SJSA1 (cell line): ENCODE measurements at places on chromosomes 12 and 14. TPM values are rescaled to one million over a fixed set of nuclear protein-coding genes. Genes with fewer than 3 reads are reported as not detected.

SYT1 gene
- 23.9 and 31.9 TPM in 2 replicates for total RNA-seq

BIN2 gene
- 0.08 TPM in 1 of 2 replicates, not detected in the other for total RNA-seq

BDKRB2 gene
- 21.6 and 28.2 TPM in 2 replicates for total RNA-seq

UBC gene
- total RNA-seq: 966 and 1,026 TPM in 2 replicates

PSME2 gene
- total RNA-seq: 161 and 167 TPM in 2 replicates

CD163L1 gene
- total RNA-seq: 0.56 and 2.9 TPM in 2 replicates

PACS2 gene
- 17.1 and 27.3 TPM in 2 replicates for total RNA-seq

GALNT16 gene
- total RNA-seq: 0.03 TPM in 1 of 2 replicates, not detected in the other

MYF5 gene
- not detected in 2 replicates for total RNA-seq

ACRBP gene
- not detected in 2 replicates for total RNA-seq

GRCh38 chr12:80045594-80045993, 53.7 kb upstream of the OTOGL start:
- no peak for DNase-seq

DNA sequence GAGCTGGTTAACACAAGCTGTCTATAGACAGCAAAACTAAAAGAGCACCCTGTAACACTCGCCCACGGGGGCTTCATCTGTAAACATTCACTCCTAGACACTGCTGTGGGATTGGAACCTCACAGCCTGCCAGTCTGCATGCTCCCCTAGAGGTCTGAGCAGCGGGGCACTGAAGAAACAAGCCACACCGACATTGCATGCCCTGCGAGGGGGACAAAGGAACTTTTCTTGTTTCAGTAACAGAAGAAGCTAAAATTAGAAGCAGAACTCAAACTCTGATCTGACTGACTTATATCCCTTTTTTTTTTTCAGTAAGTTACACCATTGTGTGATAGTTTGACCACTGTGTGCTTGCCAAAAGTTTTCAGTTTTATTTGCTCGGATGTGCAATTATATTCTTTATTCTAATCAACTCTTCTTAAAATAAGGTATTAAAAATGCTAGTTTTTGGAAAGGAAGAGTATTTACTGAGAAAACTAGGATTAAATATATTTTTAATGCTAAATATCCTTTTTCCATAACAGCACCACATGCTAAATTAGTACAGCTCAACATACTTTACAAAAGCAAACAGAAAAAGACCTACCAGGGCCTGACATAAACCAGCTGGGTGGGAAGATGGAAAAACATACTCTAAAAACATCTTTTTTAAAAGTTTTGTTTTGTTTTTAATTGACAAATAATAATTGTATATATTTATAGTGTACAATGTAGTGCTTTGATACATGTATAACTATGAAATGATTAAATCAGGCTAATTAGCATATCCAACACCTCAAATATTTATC, 100.2 kb downstream of the EPS8 start:
- DNase-seq: no peak

- no peak for DNase-seq
Measured at GRCh38 chr12:9404469-9405260, 196.5 kb upstream of the PZP start.

DNA sequence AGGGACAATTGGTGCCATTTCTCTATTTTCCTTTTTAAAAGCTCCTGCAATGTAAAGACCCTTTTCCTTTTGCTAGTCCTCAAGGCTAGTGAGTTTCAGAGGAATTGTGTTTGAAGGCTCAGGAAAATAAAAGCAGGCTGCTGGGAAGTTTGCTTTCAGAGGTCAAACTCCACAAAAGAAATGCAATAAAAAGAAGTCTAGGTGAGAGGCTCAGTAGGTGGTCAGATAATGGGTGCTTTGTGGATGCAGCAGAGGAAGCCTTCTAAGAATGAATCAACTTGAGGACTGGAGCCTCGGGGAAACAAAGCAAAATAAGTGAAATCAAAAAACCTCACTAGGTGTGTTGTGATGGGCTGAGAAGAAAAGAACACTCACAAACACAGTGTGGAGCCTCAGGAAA, 10.3 kb downstream of the CCDC175 start:
- no peak for DNase-seq

DNA sequence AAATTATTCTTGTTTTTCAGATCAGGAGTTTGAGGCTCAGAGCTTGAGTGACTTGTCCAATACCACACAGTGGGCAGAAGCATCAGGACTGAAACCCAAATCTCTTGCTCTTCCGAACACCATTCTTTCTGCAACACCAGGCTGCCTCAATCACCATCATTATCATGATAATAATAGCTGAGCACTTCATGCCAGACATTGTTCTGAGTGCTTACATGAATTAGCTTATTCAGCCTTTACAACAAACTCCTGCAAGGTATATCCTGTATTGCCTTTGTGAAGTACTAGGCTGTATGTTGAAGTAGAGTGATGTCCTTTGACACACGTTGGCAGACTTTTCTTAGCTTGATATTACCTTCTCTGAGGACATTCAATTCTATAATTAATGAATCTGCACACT, 257.4 kb upstream of the ATP2B1 start:
- DNase-seq: no peak

GRCh38 chr14:105505101-105505500, 14.1 kb downstream of the TEDC1 start:
- DNase-seq: no peak

DNA sequence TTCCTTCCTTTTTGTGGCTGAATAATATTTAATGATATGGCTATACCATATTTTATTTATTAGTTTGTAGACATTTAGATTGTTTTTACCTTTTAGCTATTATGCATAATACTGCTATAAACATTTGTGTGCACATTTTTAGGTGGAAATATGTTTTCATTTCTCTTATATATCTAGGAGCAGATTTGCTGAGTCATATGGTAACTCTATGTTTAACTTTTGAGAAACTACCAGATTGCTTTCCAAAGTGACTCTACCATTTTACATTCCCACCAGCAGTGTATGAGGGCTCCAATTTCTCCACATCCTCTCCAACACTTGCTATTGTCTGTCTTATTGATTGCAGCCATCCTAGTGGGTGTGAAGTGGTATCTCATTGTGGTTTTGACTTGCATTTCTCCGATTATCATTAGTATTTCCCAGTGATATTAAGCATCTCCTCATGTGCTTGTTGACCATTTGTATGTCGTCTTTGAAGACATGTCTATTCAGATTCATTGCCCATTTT, 160.2 kb downstream of the KICS2 start:
- no peak for DNase-seq

- no peak for DNase-seq
Measured at GRCh38 chr14:105066240-105067071, 1.2 kb upstream of the GPR132 start.

DNA sequence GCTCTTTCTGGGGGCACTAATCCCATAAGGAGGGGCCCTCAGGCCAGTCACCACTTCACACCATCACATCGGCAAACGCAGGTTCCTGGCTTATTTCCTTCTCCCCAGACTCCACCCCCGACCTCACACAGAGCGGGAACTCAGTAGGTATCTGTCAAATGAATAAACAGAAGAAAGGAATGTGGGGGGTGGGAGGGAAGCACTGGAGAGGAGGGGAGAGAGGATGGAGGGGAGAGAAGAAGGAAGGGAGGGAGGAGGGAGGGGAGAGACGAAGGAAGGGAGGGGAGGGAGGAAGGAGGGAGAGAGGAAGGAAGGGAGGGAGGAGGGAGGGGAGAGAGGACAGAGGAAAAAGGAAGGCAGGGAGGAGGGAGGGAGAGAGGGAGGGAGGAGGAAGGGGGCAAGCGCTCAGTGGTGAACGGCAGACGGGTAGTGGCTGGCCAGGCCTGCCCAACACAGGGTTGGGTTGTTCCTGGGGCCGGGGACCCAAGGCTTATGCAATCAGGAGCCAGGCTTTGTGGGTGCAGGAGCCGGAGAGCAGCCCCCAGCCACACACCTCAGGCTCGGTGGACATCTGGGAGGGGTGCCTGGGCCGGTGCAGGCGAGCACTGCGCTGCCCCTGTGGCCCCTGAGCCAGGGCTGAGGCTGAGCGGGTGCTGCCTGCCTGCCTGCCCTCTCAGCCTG, 52.6 kb upstream of the FBRSL1 start:
- no peak for DNase-seq

DNA sequence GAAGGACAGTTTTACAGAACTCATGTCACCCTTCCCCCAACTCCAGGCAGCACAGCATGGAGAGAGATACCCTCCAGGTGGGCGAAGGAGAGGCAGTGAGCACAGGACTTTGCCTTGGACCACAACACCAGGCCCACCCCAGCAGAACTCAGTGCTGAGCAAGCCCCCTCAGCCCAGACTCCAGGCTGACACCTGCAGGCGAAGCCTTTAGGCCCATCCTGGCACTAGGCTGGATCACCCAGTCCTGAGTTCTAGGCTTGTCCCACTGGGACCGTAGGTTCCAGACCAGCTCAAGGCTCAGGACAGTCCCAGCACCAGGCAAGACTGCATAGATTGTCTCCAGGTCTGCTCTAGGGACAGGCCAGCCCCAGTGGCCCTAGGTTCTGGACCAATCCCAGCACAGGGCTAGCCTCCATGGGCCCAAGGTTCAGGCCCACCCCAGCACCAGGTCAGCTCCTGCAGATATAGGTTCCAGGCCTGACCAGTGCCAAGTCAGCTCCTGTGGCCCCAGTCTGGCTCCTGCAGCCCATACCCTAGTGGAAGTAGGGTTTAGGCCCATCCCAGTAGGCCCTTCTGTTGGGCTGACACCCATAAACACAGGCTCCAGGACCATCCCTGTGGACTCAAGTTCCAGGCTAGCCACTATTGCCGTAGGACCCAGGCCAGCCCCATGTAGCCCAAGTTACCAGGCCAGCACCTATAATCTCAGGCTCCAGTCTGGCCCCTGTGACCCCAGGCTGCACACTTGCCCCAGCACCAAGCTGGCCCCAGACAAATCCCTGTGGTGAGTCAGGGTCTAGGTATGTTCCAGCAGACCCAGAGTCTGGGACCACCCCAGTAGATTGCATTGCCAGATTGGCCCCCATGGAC, 9.4 kb downstream of the WASHC3 start:
- DNase-seq: no peak
